ENCODE measurements at places on chromosomes 12 and 14.

DNA sequence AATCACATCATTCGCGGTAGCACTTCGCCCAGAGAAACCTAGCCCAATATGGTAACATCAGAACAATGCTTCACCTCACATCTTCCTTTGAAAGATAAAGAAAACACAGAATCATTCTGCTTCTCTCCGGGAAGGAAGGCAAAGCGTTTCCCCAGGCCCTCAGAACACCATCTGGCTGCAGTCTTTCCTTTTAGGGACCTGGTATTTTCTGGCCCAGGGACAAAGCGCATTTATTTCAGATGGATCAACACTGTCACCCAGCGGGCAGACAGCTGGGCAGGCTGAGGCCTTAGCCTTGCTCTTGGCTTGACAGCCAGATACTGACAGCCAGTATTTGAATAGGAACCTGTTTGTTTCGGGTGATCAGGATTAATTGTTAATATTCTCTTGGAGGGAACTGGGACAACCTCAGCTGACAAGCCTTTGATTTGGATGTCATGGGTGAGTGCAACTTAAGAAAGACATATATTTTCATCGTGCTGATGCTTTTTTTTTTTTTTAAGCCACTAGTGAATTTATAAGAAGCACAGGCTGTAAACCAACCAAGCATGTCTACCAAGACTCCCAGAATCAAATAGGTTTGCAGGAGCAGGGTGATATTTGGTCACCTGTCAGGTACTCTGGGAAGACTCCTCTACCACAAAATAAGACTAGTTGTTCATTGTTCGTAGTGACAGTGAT lies 118.9 kb downstream of the VEZT start:
- DNase-seq, result peak; percentile 97

- DNase-seq, result no peak
Measured at GRCh38 chr12:65937161-65937641, 112.9 kb downstream of the HMGA2 start.

- DNase-seq, result no peak
Measured at GRCh38 chr12:69595689-69596088, 10.4 kb downstream of the CCT2 start.

GRCh38 chr12:30025317-30025716 lies 241.6 kb upstream of the TMTC1 start:
- DNase-seq, result no peak

- DNase-seq, result peak; percentile 61
Measured at GRCh38 chr12:31897781-31898503, 61.3 kb upstream of the RESF1 start.

DNA sequence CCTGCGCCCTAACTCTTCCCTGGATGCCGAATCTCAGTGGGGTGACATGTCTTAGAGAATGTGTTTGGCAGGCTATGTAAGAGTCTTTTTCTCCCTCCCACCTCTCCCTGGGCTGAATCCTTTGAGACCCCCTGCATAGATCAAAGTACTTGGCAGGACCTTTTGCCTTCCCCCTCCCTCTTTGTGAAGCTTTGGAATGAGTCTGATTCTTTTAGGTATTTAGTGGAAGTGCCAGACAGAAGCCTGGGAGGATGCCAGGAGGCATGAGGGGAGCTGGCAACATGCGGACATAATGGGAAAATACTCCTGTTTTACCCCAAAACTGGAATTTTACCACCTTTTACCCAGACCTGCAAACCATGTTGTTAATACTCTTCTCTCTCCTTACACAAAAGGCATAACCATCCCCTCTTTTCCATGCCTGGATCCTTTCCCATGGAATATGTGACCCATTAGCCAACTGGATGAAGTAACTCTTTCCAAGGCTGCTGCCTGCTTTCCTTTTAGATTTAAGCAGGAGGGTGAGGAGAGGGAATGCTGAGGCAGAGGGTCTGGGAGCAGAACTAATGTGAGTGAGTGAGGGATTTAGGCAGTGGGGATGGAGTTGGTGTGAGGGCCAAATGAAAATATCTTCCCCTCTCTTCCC lies 41.7 kb downstream of the TTLL5 start:
- no peak for DNase-seq

DNA sequence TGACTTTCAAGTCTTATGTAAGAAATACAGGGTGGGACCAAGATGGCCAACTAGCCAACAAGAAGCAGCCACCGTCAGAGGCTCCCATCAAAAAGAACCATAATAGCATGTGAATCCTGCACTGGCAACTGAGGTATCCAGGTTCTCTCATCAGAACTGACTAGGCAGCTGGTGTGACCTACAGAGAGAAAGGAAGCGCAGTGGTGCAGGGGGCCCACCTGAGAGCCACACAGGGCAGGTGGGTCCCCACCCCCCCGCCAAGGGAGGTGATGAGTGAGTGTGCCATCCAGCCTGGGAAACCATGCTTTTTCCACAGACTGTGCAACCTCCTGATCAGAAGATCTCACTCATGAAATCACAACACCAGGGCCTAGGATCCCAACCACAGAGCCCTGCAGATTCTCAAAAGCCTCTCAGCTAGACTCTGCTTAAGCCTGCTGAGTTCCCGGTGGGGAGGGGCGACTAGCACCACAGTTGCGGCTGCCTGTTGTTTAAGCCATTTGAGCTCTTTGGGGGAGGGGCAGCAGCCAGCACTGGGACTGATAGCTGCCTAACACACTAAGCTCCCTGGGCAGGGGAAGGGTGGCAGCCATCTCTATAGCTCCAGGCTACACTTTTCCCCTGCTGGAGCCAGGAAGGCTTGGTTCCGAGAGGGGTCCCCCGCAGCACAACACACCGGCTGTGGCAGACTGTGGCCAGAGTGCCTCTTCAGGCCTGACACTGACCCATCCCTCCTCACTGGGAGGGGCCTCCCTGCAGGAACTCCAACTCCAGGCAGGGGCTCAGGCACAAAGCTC lies 75.3 kb downstream of the GARIN6 start:
- DNase-seq, result no peak

GRCh38 chr14:75232597-75232996 lies 46.0 kb upstream of the FOS start:
- no peak for DNase-seq

DNA sequence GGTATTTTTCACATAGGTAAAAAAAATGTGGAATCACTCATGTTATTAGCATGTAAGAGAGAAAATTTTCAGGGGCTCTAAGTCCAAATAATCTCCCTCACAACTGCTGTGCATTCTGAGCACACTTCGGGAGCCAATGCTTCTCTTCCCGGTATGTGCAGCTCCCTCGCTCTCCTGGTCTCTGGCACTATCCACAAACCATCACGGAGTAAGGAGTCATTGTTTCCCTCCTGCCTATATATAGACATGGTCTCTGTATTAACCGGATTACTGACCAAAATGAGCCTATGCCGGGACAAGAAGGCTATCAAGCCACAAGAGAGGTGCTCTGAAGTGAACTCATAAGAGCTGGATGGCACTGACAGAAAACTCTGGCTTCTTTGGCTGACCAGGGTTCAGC lies 13.4 kb downstream of the HECTD4 start:
- DNase-seq, result no peak

DNA sequence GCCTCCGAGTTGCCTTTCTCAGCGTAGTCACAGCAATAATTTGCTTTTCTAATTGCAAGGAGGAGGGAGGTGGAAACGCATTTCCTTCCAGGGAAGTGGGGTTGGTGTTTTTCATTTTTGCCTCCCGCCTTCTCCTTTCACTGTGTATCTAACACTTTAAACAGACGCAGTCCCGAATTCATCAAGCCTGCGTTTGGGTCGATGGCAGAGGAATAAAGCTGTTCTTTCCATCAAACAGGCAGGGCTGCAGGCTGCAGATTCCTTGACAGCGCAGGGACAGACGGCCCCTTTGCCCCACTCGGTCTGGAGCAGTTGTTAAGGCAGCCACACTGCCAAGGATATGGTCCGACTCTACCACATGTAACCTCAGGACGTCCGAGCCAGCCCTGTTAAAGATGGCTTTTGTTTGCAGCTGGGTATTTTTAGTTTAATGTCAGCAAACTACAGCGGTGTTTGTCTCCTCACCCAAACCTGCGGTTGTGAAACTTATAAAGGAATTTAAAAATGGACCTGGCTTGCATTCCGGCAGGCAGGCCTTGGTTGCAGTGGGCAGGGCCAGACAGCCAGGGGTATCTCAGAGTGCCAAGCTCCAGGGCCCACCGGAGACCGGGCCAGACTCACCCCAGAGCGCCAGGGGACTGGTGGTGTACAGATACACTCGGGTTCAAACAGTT lies 2.1 kb downstream of the CHST11 start:
- DNase-seq, result no peak

- no peak for DNase-seq
Measured at GRCh38 chr12:115609347-115609746, 668.1 kb downstream of the MED13L start.

GRCh38 chr14:92982956-92983355 lies 60.0 kb downstream of the CHGA start:
- no peak for DNase-seq

GRCh38 chr12:52262286-52262685 lies 12.2 kb upstream of the KRT86 start:
- no peak for DNase-seq

- DNase-seq, result no peak
Measured at GRCh38 chr12:121750507-121750955, 38.0 kb downstream of the TMEM120B start.

GRCh38 chr14:100449225-100449987 lies 126.3 kb downstream of the SLC25A47 start:
- no peak for DNase-seq

GRCh38 chr12:6818645-6819044 lies 3.0 kb upstream of the GPR162 start:
- no peak for DNase-seq

DNA sequence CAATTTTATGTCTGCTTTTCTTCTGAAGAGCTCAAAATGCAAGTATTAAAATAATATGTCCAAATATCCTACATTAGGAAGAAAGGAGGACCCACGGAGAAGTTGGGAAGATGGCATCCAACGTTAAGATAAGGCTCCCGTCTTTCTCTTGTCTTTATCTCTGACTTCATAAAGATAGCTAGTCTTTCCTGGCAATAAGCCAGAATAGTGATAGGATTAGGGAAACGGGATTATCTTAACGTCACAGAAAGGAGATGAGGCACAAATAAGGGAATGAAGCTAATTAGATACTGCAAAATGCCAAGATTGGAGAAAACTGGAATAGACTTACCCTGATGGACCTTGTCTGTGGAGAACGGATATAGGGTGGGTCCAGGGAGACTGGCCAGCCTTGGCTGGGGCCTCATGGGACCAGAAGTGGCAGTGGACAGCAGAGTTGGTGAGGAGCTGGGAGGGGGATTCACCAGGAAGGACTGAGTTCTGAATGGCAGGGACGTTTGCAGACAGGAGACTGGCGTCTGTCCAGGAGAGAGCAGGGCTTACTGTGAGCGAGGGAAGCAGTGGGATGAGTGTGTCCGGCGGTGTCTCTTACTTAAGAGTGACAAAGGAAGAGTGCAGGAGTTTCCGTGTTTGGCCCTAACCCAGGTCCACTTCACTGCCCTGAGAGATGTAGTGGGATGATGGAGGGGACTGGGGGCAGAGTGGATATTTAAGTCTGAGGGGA lies 119.9 kb downstream of the CACNA1C start:
- peak; percentile 22 for DNase-seq

- no peak for DNase-seq
Measured at GRCh38 chr14:75543253-75543652, 21.0 kb downstream of the BATF start.

DNA sequence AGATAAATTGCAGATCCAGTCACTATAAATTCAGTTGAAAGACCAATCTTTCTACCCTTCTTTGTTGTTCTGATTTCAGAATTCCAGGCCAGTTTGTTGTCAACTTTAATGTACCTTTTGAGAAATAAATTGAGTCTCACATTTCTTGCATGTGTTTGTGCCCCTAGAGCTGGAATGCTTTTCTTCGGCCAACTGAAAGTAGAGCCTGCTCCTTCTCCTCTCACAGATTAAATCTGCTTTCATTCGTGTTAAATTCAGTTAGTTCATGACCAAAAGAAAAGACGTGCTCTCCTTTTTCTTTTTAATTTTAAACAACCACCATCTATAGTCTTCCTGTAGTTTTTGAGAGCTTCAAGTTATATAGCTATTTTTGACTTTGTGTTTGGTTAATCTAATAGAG lies 22.9 kb downstream of the SOCS2 start:
- DNase-seq, result no peak

DNA sequence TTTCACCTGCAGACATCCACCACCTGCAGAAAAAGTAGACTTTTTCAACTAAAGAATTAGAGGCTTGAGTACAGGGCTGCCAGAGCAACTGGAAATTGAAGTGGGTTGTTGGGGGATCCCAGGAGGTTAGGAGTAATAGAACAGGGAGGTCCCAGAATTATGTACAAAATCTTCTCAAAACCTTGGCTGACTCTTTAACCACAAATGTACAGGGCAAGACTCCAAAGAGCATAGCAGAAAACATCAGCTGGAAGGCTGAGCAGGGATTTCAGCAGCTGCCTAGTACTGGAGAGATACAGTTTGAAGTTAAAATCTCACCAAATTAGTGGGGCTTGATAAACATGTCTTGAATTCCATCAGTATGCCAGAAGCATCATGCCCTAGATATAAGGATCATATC lies 191.6 kb downstream of the CRADD start:
- no peak for DNase-seq

- no peak for DNase-seq
Measured at GRCh38 chr12:78963439-78964227, 99.1 kb downstream of the SYT1 start.

- DNase-seq, result no peak
Measured at GRCh38 chr14:56524971-56525677, 54.5 kb upstream of the TMEM260 start.

DNA sequence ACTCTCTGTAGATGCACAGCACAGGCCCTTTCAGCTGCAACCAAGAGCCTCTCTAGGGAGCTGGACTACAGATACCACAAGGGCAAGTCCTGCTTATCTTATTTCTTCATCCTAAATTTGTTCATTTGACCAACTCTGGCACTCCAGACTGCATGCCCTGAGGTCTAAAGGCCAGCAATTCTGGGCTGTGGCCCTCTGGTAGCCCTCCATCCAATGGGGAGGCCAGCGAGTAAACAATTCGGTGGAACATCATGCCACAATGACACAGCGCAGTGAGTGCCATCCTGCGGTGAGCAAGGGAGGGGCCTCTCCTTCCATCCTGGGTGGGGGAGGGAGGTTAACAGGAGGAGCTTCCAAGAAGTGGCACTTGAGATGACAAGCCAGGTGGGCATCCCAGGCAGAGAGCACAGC lies 652 bp upstream of the SELPLG start:
- peak; percentile 70 for DNase-seq

DNA sequence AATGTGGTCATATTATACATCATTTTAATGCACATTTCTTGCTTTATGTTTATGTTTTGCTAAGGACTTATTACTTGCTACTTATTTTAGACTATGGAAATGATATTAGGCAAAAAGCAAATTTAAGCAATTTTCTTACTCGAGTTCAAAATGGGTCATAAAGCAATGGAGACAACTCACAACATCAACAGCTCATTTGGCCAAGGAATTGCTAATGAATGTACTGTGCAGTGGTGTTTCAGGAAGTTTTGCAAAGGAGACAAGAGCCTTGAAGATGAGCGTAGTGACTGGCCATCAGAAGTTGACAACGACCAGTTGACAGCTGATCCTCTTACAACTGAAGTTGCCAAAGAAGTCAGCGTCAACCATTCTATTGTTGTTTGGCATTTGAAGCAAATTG lies 831.8 kb upstream of the SEL1L start:
- no peak for DNase-seq

GRCh38 chr12:25853316-25854095 lies 105.0 kb upstream of the RASSF8 start:
- peak; percentile 73 for DNase-seq

GRCh38 chr12:103547376-103547775 lies 39.7 kb upstream of the STAB2 start:
- no peak for DNase-seq
